Testis (tissue), 5 donors: ENCODE measurements at places on chromosomes 5 and 9.
A peak's percentile ranks its signal among the peaks of the same experiment; 100 is the strongest.

GRCh38 chr5:57172466-57173318 lies 1.2 kb upstream of the GPBP1 start:
- DNase-seq, result peak; percentile 74

DNA sequence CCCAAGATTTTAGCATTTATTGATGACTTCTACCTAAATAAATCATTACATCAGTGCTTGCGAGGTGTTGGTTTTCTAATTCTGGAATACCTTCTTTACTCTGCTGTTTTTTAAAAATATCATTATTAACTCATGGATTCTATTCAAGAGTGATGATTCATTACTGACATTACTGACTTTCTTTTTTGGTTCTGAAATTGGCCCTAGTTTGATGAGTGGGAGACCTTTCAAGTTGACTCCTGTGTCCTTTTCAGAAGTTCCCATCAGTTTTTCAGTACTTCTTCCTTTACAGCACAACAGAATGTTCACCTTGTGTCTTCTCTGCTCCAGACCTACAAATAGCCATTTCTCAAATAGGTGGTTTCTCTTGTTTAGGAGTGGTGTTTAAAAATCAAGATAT lies 114.1 kb downstream of the PCSK5 start:
- no peak for DNase-seq

- DNase-seq, result no peak
Observed at GRCh38 chr5:33761139-33761538, 130.7 kb downstream of the ADAMTS12 start.

DNA sequence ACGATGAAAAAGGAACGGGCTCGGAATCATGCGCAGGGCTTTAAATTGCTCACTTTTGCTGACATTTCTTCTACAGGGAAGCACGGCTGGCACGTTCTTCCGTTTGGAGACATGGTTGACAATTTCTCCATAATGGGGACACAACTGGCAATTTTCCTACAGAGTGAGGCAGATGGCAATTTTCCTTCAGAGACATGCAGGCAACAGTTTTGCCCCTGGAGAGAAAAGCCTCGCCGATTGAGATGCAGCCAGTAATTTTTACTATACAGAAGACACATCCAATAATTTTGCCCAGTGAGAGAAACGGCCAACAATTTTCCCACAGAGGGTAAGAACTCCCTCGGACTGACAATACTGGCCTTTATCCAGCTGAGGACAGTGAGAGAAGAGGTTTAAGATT lies 90.9 kb upstream of the GPR151 start:
- DNase-seq, result no peak

DNA sequence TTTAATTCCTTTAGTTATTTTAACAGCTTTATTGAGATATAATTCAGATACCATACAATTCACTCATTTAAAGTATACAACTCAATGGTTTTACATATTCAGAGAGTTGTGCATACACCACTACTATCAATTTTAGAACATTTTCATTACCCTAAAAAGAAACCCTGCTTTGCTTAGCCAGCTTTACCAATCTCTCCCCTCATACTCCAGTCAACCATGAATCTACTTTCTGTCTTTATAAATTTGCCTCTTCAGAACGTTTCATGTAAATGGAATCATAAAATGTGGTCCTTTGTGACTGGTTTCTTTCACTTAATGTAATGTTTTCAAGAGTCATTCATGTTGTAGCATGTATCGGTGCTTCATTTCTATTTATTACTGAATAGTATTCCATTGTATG lies 24.9 kb downstream of the NIM1K start:
- no peak for DNase-seq

DNA sequence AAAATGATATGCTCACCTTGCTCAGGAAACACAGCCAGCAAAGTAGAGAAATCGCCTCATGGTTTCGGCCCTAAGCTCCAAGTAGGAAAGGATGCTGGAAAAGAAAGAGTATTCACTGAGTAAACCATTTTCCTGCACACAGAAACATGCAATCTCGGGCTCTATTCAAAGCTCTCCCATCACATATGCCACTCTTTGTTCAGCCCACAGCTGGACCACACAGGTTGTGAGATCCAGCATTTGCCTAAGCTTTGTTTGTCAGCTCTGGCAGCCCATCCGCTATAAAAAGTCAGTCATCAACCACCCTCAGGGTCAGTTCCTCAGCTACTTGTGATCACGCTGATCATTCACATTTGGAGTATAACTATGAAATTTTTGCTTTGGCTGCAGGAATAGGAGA lies 96.5 kb upstream of the SMARCA2 start:
- no peak for DNase-seq
